ENCODE measurements at places on chromosomes 4 and X. TPM values are rescaled to one million over a fixed set of nuclear protein-coding genes. Genes with fewer than 3 reads are reported as not detected.

Gene ZAR1
- polyA plus RNA-seq, result not detected

Gene CT45A7
- not detected for polyA plus RNA-seq

Gene THAP6
- polyA plus RNA-seq, result 15.2 TPM

Gene NOX1
- not detected for polyA plus RNA-seq

Gene FRMPD3
- polyA plus RNA-seq, result not detected

Gene PAGE1
- not detected for polyA plus RNA-seq

Gene XAGE2
- polyA plus RNA-seq, result not detected

Gene PDE6B
- polyA plus RNA-seq, result 16.6 TPM

Gene XPNPEP2
- polyA plus RNA-seq, result 0.26 TPM

Gene DGAT2L6
- not detected for polyA plus RNA-seq

Gene ANKRD50
- polyA plus RNA-seq, result not detected

Gene SERPINA7
- polyA plus RNA-seq, result not detected

Gene ITM2A
- 59.0 TPM for polyA plus RNA-seq

Gene SLITRK4
- polyA plus RNA-seq, result not detected

Gene KCND1
- 0.13 TPM for polyA plus RNA-seq

Gene TRMT44
- polyA plus RNA-seq, result 18.0 TPM

Gene GSPT2
- 9.6 TPM for polyA plus RNA-seq

Gene POLN
- 0.09 TPM for polyA plus RNA-seq

Gene PGK1
- 378 TPM for polyA plus RNA-seq

Gene BGN
- not detected for polyA plus RNA-seq

Gene EVC2
- polyA plus RNA-seq, result 0.50 TPM

Gene PRRG3
- not detected for polyA plus RNA-seq

Gene SPIN4
- polyA plus RNA-seq, result 0.89 TPM

Gene RRH
- polyA plus RNA-seq, result not detected

Gene UGT8
- 6.1 TPM for polyA plus RNA-seq

Gene MAOA
- not detected for polyA plus RNA-seq

Gene TKTL2
- polyA plus RNA-seq, result not detected

Gene HMX1
- not detected for polyA plus RNA-seq

Gene ARX
- not detected for polyA plus RNA-seq

Gene CT45A5
- not detected for polyA plus RNA-seq

Gene SHOX
- not detected for polyA plus RNA-seq
